Naive B cell (primary cell): ENCODE measurements at places on chromosomes 11 and 22.

DNA sequence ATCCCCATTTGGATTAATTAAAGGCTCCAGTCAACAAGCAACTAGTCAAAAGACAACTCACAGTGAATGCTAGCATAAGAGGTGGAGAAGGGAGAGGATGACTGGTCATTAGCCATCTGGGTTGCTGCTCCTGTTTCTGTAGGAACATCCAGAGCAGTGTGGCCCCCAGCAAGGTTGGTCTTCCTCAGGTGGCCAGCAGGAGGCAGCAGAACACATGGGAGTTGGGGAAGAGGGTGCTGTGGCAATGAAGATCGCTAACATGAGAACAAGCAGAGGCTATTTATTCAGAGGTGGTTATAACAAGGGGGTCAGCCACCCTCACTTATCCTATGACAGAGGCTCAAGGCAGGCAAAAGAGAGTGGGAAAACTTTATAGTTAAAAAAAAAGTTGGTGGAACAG is 21.3 kb downstream of the IZUMO1R start:
- H3K36me3 ChIP-seq: no peaks in the 10 kb centered on the region
- no peak for DNase-seq
- H3K4me1 ChIP-seq: no peaks in the 10 kb centered on the region
- H3K27ac ChIP-seq: no peak overlapping the region

- H3K27me3 ChIP-seq: peaks cover 24% of the 10 kb centered on the region
- H3K4me3 ChIP-seq: no peak overlapping the region
- no peak overlapping the region for H3K27ac ChIP-seq
- DNase-seq: no peak
- peaks cover 2% of the 10 kb centered on the region for H3K36me3 ChIP-seq
These were observed 51.7 kb downstream of the SYT13 start for GRCh38 chr11:45234306-45235006.

DNA sequence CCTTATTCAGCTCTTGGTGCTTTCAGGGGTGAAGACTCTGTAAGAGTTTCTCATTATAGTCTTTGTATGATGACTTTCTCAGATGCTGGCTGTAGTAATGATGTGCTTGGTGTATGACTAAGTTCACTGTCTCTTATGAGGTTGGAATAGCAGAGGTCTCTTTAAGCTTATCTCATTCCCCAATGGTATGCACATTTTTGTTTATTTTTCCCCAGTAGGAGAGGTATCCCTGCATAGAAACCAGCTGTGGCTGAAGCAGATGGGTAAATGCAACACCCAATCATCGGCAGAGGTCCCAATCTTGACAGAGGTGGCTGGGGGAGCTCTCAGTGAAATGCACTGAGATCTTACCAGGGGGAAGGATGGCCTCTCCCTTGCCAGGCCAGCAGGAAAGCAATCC is 34.6 kb downstream of the BBOX1 start:
- no peak overlapping the region for H3K27ac ChIP-seq
- no peak for DNase-seq
- no peak overlapping the region for H3K4me3 ChIP-seq
- H3K27me3 ChIP-seq: no peaks in the 10 kb centered on the region

GRCh38 chr22:23722160-23722559 is 28.8 kb downstream of the ZNF70 start:
- DNase-seq: no peak
- no peaks in the 10 kb centered on the region for H3K36me3 ChIP-seq
- peaks cover 5% of the 10 kb centered on the region for H3K4me1 ChIP-seq
- no peak overlapping the region for H3K4me3 ChIP-seq

DNA sequence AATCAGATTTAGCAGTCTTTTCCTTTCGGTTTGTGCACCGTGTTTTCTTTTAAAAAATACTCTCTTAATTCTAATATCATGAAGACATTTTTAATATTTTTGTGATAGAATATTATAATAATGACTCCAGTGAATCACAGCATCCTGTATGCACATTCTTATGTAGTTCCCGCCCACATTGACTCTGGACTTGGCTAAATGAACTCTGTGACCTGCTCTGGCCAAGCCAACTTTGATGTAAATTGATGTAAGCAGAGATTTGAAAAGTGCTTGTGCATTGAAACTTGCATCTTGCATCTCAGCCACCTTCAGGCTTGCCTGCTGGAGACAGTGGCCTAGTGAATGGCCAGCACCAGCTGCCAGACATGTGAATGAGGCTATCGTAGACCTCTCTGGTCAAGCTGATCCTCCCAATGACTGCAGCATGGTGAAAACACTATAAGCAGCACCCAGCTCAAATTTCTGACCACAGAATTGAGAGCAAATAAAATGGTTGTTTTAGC is 29.2 kb upstream of the PGM2L1 start:
- no peak overlapping the region for H3K27ac ChIP-seq
- no peaks in the 10 kb centered on the region for H3K27me3 ChIP-seq
- no peaks in the 10 kb centered on the region for H3K4me1 ChIP-seq

DNA sequence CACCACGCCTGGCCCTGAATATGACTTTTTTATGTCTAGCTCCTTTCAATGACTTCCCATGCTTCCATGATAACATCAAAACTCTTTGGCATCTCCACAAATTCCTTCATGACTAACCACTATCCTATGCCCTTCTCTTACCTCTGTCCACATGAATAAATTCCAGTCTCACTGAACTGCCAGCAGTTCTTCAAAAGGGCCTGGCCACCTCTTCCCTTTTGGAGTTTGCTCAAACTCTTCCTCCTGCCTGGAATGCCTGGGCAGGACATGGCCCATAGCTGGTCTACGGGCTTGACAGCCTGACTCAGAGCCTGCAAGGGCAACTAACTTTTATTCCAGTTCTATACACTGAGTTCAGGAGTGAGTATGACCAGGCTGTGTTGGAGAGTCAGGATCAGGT is 41.8 kb upstream of the ZBTB16 start:
- no peak overlapping the region for H3K27ac ChIP-seq
- DNase-seq: no peak
- H3K36me3 ChIP-seq: no peaks in the 10 kb centered on the region
- H3K4me3 ChIP-seq: peak overlapping the region; percentile 77
- peaks cover 3% of the 10 kb centered on the region for H3K4me1 ChIP-seq

DNA sequence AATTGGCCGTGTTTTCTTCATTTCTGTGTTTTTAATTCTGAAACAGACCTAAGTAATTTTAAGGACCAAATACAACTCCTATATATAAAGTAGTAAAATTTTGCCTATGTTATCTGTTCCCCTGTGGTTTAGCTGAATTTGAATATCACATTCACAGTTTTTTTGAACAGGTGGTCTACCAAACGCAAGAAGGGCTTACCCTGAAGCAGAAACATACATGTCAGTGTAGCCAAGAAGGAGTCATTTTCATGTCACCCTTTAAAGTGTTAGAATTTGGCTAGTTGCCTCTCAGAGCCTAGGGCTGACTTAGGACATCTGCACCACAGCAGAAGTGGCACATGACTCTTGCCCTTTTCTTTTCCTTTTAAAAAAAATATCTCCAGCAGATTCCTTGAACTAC is 34.3 kb downstream of the MYBPC3 start:
- peaks cover 25% of the 10 kb centered on the region for H3K36me3 ChIP-seq
- peak overlapping the region; percentile 62 for H3K4me3 ChIP-seq

DNA sequence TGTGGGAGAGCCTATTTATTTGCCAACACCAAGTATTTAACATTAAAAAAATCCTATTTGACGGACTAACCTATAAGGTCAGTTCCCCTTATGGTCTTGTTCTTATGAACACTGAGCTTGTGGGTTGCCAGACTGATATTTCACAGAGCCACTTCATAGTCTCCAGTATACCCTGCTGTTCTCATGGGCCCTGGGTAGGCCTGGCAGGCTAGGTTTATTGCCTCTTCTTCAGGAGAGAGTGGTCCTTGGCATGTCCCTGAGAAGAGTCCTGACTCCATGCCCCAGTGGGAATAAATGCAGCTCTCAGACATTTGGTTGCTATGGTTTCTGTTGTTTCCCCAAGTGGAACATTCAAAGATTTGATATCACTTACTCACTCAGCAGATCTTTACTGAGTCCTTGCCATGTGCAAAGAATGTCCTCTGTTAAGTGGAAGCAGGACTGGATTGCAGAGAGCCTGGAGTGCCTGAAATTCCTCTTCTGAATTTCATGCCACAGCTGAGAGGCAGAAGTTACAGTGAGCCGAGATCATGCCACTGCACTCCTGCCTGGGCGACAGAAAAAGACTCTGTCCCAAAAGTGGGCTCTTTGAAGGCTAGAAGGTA is 15.7 kb downstream of the SLC5A1 start:
- peaks cover 37% of the 10 kb centered on the region for H3K27me3 ChIP-seq
- DNase-seq: no peak
- H3K27ac ChIP-seq: no peak overlapping the region
- no peaks in the 10 kb centered on the region for H3K4me1 ChIP-seq
- no peak overlapping the region for H3K4me3 ChIP-seq
- no peaks in the 10 kb centered on the region for H3K36me3 ChIP-seq

- H3K27ac ChIP-seq: no peak overlapping the region
- H3K27me3 ChIP-seq: no peaks in the 10 kb centered on the region
- peaks cover 14% of the 10 kb centered on the region for H3K36me3 ChIP-seq
- H3K4me1 ChIP-seq: no peaks in the 10 kb centered on the region
These were observed 266.3 kb downstream of the BRD1 start for GRCh38 chr22:49561338-49561737.

DNA sequence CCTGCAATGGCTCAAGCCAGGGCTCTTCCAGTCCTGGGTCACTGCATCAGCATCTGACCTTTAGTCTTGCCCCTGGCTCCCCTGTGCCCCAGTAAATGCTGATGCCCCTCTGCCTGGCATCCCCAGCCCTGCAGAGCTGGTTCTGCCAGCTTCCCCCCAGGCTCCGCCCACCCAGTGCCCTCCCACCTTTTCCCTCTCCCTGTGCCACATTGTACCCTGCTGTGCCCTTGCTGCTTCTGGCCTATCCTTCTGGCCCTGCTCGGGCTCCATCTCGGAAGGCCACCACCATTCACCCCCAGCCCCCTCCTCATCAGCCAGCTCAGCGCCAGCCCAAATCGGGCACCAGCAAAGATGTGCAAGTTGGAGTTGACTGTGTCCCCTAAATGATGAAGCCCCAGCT is 7.4 kb downstream of the CAPN5 start:
- H3K36me3 ChIP-seq: no peaks in the 10 kb centered on the region
- H3K4me1 ChIP-seq: peaks cover 5% of the 10 kb centered on the region
- H3K4me3 ChIP-seq: no peak overlapping the region
- peaks cover 13% of the 10 kb centered on the region for H3K27me3 ChIP-seq
- H3K27ac ChIP-seq: no peak overlapping the region
- no peak for DNase-seq

DNA sequence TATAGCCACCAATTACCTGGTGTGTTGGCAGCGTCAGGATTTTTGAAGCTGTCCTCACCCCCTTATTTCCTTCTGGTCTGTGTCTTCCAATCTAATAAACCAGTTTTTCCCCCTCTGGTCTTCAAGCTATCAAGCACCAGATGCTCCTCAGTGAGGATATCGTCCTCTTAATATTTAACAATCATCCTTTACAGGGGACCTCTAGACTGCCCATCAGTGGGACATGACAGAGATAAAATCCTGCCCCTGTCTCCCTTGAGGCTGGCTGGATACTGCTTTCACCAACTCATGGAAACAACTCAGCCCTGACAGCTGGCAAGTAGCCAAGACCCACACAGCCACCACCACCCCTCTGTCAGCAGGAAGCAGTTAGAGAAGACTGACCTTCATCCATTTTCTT is 421.0 kb upstream of the API5 start:
- H3K36me3 ChIP-seq: no peaks in the 10 kb centered on the region
- no peak overlapping the region for H3K4me3 ChIP-seq
- no peaks in the 10 kb centered on the region for H3K27me3 ChIP-seq
- H3K4me1 ChIP-seq: no peaks in the 10 kb centered on the region
- DNase-seq: no peak

GRCh38 chr11:47946682-47947559 is 33.4 kb upstream of the PTPRJ start:
- no peaks in the 10 kb centered on the region for H3K36me3 ChIP-seq
- no peak overlapping the region for H3K4me3 ChIP-seq
- H3K4me1 ChIP-seq: peaks cover 44% of the 10 kb centered on the region
- no peaks in the 10 kb centered on the region for H3K27me3 ChIP-seq

DNA sequence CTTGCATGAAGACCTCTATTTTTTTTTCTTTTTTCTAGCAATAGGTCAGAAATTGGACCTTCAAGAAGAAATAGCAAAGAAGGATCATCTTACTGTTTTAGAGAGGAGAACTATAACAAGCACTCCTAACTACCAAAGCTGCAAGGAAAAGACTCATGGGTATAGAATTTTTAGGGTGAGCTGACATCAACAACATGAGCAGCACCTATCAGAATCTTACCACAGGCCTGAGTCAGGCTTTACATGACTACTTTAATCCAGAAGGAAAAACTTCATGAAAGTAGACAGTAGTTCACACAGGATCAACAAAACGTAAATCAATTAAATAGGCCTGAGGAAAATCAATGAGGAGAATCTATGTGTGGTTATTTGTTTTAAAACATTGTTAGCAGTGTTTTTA is 130.5 kb downstream of the FAM76B start:
- no peak overlapping the region for H3K4me3 ChIP-seq
- no peak for DNase-seq
- no peaks in the 10 kb centered on the region for H3K4me1 ChIP-seq
- no peak overlapping the region for H3K27ac ChIP-seq
- H3K27me3 ChIP-seq: no peaks in the 10 kb centered on the region

DNA sequence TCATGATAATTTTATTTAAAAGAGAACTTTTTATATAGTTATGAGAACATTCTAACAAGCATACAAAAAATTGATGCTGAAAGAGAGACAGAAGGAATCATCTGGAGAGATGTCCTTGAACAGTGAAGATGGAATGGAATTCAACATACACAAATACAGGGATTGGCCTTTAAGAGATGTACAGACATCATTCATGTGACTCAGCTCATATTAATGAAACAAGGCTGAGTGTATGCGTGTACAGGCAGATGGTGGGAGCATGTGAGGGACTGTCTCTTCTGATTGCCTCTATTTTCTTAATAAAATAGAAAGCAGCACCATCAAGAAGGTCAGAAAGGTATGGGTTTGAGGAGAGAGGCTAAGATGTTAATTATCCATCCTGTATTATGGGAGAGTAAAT is 793.3 kb downstream of the CNTN5 start:
- no peaks in the 10 kb centered on the region for H3K27me3 ChIP-seq
- peak overlapping the region; percentile 3 for H3K27ac ChIP-seq
- H3K36me3 ChIP-seq: no peaks in the 10 kb centered on the region
- no peak overlapping the region for H3K4me3 ChIP-seq
- no peak for DNase-seq
- H3K4me1 ChIP-seq: no peaks in the 10 kb centered on the region

- no peaks in the 10 kb centered on the region for H3K36me3 ChIP-seq
- no peak for DNase-seq
- H3K27me3 ChIP-seq: peaks cover 51% of the 10 kb centered on the region
These were observed 15.0 kb downstream of the POU2F3 start for GRCh38 chr11:120254788-120255518.

- DNase-seq: no peak
- H3K4me1 ChIP-seq: peaks cover 38% of the 10 kb centered on the region
- H3K27ac ChIP-seq: no peak overlapping the region
- H3K4me3 ChIP-seq: no peak overlapping the region
These were observed 3.2 kb upstream of the BIRC2 start for GRCh38 chr11:102343809-102344208.
